BJ (cell line): ENCODE measurements at places on chromosomes 12 and 14. TPM values are rescaled to one million over a fixed set of nuclear protein-coding genes. Genes with fewer than 3 reads are reported as not detected.
A peak's percentile ranks its signal among the peaks of the same experiment; 100 is the strongest.

Gene KLHL33
- 0.12 and 0.22 TPM in 2 replicates for polyA plus RNA-seq

Gene KRT79
- polyA plus RNA-seq, result not detected in 2 replicates

GRCh38 chr12:14185427-14186192, 179.9 kb upstream of the ATF7IP start:
- DNase-seq, result no peak

Gene RFX4
- not detected in 2 replicates for polyA plus RNA-seq

DNA sequence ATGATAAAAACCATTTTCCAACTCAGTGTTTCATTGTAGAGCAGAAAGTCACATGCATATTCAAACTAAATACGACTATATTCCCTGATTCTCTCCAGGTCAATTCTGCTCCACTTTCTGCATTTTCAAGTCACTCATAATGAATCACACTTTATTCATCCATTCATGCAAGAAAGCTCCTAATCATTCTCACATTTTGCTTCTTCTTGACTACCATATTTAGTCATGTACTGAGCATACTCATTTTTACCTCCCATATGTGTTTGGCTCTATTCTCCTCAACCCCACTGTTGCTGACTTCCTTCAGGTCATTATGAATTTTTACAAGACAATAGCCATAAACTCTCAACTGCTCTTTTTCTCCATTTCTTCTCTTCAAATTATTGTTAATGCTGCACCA, 43.4 kb upstream of the PIK3C2G start:
- no peak for DNase-seq

GRCh38 chr12:118064608-118065007, 3.6 kb upstream of the WSB2 start:
- DNase-seq, result no peak

GRCh38 chr14:78172428-78172827, 2.3 kb downstream of the NRXN3 start:
- no peak for DNase-seq

GRCh38 chr12:108583991-108584390, 13.9 kb downstream of the TMEM119 start:
- no peak for DNase-seq

DNA sequence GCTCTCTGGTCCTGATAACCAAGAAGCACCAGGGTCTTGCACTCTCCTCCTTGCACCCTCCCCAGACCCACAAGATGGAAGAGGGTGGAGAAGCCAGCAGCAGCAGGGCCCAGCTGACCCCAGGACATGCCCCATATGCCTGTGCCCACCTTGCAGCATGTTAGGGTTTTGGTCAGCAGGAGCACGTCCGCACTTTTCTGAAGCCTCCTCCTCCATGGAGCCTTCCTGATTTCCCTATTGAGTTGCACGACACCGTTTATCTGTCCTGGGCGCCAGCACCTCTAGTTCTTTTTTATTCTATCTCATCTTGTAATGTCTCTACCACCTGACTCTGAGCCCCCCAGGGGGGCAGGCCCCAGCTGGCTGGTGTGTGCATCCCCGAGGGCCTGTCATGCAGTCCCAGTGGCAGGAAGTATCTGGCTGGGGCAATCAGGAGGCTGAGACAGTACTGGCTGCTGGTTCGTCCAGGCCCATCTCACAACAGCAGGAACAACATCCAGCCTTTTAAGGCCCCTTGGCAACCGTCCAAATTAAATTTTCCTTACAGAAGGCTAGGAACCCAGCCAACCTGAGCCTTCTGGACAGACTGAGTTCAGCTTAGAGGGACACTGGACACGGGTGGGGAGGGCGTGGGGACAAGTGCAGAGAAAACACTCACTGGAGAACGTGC, 39.6 kb downstream of the CCDC85C start:
- no peak for DNase-seq

Gene FCF1
- polyA plus RNA-seq, result 30.6 and 70.2 TPM in 2 replicates

Gene SLC35E3
- polyA plus RNA-seq, result 5.7 and 9.2 TPM in 2 replicates

- no peak for DNase-seq
Observed at GRCh38 chr12:4302881-4303280, 18.1 kb upstream of the TIGAR start.

DNA sequence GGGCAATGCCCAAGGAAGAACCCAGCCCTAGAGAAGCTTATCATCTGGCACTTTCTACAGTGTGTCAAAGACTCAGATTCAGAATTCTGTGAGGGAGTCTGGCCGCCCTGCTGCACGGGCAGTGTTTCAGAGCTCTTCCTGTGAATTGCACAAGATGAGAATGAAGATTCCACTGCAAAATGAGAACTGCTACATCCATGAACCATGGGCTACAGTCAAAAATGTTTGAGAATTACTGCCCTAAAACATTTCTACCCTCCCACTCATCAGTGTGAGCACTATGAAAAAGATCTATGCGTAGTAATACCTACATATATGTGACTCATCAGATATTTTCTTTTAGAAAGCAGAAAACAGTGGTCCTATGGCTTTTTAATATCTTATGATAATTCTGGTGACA, 104.0 kb downstream of the STAB2 start:
- no peak for DNase-seq

Gene KRT82
- not detected in 2 replicates for polyA plus RNA-seq

GRCh38 chr12:86663173-86663572, 407.0 kb upstream of the MGAT4C start:
- DNase-seq, result no peak

DNA sequence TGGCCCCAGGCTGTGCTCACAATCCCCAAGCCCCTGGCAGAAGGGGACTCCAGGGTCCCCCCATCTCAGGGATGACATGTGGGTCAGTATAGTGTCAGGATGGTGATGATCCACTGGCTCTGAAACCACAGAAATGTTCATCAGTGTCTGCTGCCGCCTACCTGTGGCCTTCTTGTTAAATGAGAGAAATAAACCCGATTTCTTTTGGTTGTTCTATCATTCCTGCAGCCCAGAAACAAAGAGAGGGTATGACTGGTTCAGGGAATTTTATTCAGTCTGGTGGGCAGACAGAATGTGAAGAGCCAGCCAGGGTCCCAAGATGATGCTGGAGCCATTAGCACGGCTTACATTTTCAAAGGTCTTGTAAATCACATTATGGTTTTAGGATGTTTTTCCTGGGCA, 86.6 kb downstream of the CRADD start:
- no peak for DNase-seq

GRCh38 chr14:65303899-65304222, 108.7 kb upstream of the FUT8 start:
- no peak for DNase-seq

GRCh38 chr14:44462381-44462780, 44.7 kb downstream of the FSCB start:
- no peak for DNase-seq

GRCh38 chr12:11807458-11807857, 158.0 kb downstream of the ETV6 start:
- DNase-seq, result no peak

Gene MYH6
- polyA plus RNA-seq, result not detected in 2 replicates

DNA sequence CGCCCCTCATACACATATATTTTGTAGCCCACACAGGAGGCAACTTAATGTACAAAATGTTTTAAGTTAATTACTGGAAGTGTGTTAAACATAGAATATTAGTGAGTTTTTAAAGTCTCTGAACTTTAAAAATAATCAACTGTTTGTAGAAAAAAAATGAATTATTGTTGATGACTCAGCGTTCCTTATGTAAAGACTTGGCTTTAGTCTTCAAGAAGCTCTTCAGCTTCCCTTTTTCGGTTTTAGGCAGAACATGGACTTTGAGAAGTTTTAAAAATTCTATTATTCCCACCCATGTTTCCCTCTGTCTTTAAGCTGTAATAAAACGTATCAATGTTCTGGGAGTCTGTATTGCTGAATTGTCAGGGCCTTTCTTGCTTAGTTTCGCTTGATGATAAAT, 269.5 kb downstream of the FBXL14 start:
- DNase-seq, result no peak

GRCh38 chr12:62801796-62802195, 133.2 kb downstream of the PPM1H start:
- DNase-seq, result no peak

Gene NKX2-1
- polyA plus RNA-seq, result not detected in 2 replicates

Gene NOS1
- polyA plus RNA-seq, result not detected in 2 replicates

Gene SERPINA5
- 0.09 and 0.12 TPM in 2 replicates for polyA plus RNA-seq

Gene ENDOU
- polyA plus RNA-seq, result 0.06 TPM in 1 of 2 replicates, not detected in the other

GRCh38 chr14:28340816-28341215, 425.8 kb upstream of the FOXG1 start:
- DNase-seq, result no peak

DNA sequence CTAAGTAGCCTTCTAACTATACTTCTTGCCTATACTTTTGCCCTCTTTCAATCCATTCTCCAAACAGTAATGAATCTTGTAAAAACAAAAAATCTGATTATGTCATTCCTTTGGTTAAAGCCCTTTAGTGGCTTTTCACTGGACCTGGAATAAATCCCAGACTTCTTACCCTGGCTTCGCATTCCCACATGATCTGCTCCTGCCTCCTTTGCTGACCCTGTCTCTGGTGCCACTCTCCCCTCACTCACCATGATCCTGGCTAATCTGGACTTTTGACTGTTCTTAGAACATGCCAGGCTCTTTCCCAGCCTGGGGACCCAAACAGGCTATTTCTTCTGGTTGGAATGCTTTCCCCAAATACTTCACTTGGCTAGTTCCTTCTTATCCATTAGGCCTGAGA, 7.9 kb downstream of the MIA2 start:
- DNase-seq, result no peak

GRCh38 chr12:111298582-111299436, 70.1 kb downstream of the PHETA1 start:
- DNase-seq, result no peak

Gene RIMBP2
- 0.05 TPM in 1 of 2 replicates, not detected in the other for polyA plus RNA-seq

DNA sequence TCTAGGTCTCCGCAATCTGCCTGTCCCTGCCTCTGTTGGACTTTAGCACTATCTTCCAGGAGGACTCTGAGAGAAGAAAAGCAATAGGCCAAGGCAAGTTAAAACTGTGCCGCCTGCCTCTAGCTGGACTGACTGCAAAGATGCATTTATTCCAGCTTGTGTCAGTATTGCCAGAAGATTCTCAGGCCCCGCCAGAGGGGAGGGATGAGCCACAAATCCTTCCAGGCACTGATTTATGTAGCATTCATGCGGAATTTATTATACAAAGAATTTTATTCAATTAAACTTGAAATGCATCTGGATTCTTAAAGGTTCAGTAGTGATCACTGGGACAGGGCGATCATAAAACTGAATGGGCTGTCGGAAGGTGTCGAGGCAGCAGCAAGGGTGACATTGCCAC, 19.8 kb downstream of the MMAB start:
- no peak for DNase-seq

- DNase-seq, result no peak
Observed at GRCh38 chr12:106646472-106646871, 63.7 kb downstream of the RFX4 start.

Gene TAS2R46
- 0.09 and 0.11 TPM in 2 replicates for polyA plus RNA-seq

Gene MGAT4C
- polyA plus RNA-seq, result not detected in 2 replicates

- peak; percentile 59 for DNase-seq
Observed at GRCh38 chr14:54252072-54252730, 144.6 kb upstream of the CDKN3 start.

DNA sequence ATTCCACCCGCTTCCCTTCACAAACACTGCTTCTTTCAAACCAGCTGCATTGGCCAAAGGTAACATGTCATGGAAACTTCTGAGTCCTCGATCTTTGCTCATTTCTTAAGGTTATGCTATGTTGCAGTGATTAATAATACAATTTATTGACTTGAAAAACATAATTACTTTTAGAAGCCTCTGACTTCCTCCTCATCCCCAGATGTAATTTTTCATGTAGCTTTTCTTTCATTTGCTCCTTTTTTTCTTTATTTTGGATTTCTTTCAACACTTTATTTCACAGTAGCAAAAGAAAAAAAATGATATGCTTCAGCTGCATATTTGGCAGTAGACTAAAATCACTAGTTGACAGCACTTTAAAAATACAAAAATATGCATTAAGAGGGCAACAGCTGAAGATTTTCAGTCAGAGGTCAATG, 116.2 kb downstream of the LRRIQ1 start:
- DNase-seq, result no peak

GRCh38 chr12:131209082-131210070, 255.7 kb downstream of the ADGRD1 start:
- DNase-seq, result no peak

Gene OR4Q3
- not detected in 2 replicates for polyA plus RNA-seq
